AML-193 (cell line): ENCODE measurements at places on chromosomes 13 and 19.

- DNase-seq: no peak
These were observed 130.7 kb upstream of the PEG3 start for GRCh38 chr19:56971230-56971629.

GRCh38 chr13:19062019-19062646 lies 119.5 kb downstream of the TUBA3C start:
- DNase-seq: no peak

- no peak for DNase-seq
These were observed 13.5 kb downstream of the NDUFA11 start for GRCh38 chr19:5890099-5890498.

GRCh38 chr19:39403331-39404312 lies 3.0 kb upstream of the ZFP36 start:
- peak; percentile 83 for DNase-seq

DNA sequence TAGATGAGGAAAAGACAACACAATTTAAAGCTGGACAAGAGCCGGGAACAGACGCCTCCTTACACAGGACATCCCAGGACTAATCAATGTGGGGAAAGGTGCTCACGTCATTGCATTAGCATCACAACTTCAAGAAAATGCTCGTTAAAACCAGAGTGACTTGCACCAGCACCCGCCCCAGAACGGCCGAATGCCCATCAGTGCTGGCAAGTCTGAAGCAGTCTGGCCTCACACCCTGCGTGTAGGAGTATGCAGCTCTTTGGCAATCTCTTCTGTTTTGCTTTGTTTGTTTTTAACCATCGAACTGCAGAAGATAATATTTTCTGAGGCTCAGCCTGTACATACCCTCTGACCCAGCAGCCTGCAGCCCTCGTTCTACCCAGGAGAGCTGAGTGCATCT lies 44.8 kb upstream of the LDLR start:
- no peak for DNase-seq

DNA sequence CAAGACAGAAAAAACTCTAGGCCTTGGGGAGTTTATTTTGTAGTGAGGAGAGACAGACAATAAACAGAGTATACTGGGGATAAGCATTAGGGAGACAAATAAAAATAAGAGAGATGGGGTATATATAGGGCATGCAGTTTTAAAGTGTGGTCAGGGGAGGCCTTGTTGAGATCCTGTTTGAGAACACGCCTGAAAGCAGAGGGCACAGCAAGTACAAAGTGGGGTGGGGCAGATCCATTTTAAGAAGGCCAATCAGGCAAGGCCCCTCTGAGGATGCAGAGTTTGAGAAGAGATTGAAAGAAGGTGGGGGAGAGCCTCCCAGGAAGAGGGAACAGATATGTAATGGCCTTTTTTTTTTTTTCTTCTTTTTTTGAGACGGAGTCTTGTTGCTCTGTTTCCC lies 2.1 kb downstream of the PPP2R1A start:
- no peak for DNase-seq

- DNase-seq: peak; percentile 100
These were observed at the start of gene MRPL34 for GRCh38 chr19:17305517-17306284. Gene MRPL34 (plus strand): TSS chr19:17305872. CDS start chr19:17305893, 21 bp downstream.

DNA sequence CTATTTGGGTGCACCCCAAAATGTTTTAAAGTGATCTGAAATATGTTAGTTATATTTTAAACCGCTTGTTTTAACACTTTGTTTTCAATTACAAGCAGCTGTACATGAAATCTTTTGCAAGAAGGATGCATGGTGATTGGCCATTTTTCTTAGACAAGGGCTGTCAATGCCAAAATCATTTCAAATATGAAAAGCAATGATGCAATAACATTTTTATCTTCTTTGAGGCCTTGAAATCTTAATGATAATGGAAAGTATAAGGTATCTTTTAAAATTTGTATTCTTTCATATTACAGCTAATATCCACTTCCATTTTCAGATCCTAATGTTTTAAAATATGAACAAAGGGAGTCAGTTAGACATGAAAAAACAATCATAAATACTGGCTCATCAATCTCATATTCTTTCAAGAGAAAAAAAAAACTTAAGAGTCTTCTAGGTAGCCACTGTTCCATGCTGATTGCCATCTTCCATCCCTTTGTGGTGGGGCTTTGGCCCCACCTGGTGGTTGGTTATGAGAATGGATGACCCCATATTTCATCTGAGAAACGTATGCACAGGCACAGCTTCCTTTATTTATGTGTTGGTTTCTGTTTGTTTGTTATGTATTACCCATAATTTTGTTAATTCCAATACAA lies 330.3 kb upstream of the MIR17HG start:
- DNase-seq: peak; percentile 56

- DNase-seq: no peak
These were observed 18.2 kb upstream of the AKAP8 start for GRCh38 chr19:15397782-15398181.

DNA sequence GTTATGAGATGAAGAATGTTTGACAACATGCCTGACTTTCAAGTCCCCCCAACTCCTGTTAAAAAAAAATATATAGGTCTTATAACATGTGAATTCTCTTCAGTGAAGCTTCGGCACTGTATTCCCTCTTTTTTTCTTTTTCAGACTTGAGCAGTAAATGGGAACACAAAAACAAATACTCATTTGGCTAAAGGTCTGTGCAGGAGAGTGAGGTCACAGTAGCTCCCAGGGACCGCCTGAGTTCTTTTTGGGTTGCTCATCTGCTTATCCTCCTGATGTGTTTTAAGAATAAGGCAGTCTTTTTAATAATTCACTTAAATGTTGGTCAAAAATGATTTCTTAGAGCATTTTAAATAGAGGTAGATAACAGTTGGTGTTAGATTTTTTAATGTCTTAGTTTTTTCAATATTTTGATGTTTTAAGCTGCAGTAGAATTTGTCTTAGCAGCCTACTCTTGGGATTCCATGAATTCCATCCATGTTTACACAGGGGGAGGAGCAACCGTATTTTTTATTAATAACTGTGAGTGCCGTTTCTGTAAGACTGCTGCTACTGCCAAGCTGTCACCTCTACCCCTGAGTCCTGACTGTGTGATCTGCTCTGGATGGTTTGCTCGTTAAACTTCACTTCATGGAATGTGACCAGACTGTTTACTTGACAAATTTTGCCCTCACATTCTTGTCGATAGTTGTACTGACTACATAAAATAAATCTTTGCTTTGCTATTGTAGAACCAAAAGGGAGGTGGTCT lies 14.9 kb downstream of the HNRNPM start:
- DNase-seq: no peak

- DNase-seq: no peak
These were observed 1390.6 kb downstream of the UQCRFS1 start for GRCh38 chr19:27822336-27822735.

- peak; percentile 95 for DNase-seq
These were observed 89.9 kb upstream of the MAB21L1 start for GRCh38 chr13:35566340-35566739.

- DNase-seq: no peak
These were observed 13.1 kb downstream of the INSR start for GRCh38 chr19:7280940-7281666.

DNA sequence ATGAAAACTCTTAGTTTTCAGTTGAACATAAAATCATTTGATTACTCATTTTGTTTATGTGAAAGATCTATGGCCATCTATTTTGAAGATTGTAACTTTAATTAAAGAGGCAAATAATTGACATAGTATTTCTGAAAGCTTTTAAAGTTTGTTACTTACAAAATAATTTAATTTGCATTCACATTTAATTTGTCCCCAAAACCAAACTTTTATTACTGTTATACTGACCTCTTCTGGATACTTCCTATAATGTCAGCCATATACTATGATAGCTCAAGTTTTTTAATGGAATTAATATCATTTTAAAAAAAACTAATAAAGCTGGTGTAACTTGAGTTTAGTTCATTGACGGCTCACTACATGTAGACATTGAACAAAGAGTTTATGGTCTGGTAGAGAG lies 4.9 kb upstream of the SGCG start:
- DNase-seq: peak; percentile 7

- DNase-seq: no peak
These were observed 15.9 kb upstream of the RNF17 start for GRCh38 chr13:24748061-24748400.

DNA sequence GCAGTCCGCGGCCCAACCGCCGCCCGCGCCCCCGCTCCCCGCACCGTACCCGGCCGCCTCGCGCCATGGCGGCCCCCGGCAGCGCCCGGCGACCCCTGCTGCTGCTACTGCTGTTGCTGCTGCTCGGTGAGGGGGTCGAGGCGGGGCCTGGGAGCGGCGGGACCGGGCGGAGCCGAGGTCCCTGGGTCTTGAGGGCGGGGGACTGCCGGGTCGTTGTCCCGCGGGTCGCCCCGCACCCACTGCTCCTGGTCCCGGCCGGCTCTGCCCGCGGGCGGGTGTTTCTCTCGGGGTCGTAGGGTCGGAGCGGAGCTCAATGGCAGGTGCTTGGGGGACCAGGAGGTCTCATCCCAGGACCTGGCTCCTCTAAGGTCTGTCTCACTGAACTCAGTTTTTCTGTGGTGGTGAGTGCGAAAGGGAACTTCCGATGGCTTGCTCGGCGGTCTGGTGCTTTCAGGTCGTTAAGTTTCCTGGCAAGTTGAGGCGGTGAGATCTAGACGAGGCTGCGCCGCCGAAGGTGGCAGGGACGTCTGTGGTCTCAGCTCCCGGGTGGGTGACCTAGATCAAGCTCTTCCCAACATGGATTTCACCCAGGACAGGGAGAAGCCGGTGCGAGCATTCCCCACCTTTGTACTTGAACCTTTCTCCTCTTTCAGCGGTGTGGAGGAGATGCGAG lies 467 bp downstream of the LAMP1 start:
- DNase-seq: peak; percentile 50

GRCh38 chr13:29810145-29810742 lies 40.2 kb downstream of the UBL3 start:
- DNase-seq: no peak

- DNase-seq: peak; percentile 45
These were observed 726 bp upstream of the UFM1 start for GRCh38 chr13:38348861-38349389.

DNA sequence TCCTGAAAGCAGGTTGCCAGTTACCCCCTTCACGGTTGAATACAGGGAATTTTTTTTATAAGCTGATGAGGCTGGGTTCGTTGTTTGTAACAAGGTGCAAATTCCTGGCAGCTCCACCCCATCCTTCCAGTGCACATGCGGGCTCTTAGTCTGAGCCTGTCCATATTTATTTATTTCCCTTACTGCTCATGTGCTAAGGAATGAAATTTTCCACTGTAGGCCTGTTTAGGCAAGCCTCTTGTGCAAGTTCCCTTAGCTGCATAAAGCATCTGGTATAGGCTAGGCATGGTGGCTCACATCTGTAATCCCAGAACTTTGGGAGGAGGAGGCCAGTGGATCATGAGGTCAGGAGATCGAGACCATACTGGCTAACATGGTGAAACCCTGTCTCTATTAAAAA lies 560.9 kb upstream of the PCDH9 start:
- DNase-seq: no peak

DNA sequence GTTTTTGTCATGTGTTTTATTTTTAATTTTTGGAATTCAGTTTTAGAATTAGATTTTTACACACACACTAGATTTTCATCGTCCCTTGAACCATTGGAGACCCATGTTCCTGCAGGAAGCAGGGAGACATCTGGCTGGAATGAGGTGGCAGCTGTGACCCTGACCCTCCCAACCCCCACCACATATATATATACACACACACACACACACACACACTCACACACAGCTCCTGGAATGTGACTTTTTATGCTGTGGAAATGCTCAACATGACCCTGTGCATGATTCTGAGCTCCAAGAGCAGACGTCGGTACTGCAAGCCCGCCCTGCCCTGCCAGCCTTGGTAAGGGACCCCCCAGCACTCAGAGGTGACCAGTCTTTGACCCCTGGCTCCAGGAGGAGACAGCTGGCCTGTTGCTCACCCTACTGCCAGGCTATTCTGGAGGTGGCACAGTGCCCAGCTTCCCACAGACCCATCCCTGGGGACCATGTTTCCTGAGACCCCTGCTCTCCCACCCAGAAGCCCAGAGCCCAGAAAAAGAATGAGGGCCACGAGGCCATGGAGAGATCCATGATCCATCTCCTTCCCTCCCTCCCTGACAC lies 103.2 kb upstream of the VSTM2B start:
- no peak for DNase-seq

DNA sequence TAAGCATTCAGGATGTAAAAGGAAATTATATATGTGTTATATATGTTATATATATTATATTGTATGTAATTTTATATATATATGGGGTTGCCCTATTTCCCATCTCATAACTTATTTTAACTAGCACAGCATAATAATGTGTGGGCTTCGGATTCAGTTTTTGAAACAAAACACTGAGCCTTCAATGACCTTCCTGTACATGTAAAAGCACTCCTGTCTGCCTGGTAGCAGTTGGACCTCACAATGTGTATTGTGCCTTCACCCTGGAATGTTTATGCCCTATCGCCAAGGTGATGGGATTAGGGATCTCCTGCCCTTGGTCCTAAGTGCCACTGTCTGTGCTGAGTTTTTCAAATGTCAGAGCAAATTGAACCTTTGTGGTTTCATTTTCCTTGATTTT lies 968.8 kb downstream of the TUBA3C start:
- DNase-seq: no peak

- no peak for DNase-seq
These were observed at the start of gene NPHS1 for GRCh38 chr19:35852029-35852780. Gene NPHS1 (minus strand): TSS chr19:35852504. CDS start chr19:35851837, 667 bp downstream.

- DNase-seq: peak; percentile 54
These were observed at the start of gene ZNF382 for GRCh38 chr19:36605101-36605876. Gene ZNF382 (plus strand): TSS chr19:36605313. CDS start chr19:36609915, 4,602 bp downstream.

GRCh38 chr19:23770672-23771250 lies 12.1 kb upstream of the ZNF681 start:
- no peak for DNase-seq

DNA sequence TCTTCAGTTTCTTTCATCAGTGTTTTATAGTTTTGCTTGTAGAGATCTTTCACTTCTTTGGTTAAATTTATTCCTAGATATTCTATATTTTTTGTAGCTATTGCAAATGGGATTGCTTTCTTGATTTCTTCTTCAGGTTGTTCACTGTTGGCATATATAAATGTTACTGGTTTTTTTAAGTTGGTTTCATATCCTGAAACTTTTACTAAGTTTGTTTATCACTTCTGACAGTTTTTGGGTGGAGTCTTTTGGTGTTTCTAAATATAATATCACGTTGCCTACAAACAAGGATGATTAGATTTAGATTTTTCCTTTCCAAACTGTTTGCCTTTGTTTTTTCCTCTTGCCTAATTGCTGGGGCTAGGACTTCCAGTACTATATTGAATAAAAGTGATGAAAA lies 109.7 kb downstream of the PAN3 start:
- DNase-seq: no peak

DNA sequence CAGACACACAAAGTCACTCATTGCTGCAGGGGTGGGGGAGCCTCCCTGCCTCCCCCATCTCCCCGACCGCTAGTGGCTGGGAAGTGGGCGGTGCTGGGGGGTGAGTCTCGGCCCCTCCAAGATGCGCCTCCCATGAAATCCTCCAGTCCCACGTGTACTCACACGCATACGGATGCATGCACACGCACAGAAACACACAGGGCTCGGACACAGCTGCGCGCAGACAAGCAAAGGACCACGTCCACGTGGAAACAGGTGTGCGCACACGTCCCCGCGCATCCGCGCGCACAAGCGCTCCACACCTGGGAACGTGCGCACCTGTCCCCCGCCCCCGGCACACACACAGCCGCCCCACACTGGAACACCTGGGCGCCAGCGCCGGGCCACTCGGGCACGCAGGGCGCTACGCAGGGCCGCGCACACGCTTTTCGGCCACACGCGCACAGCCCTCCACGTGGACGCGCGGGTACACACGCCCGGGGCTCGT lies 687 bp downstream of the MATK start:
- no peak for DNase-seq

- no peak for DNase-seq
These were observed 95.5 kb upstream of the SERP2 start for GRCh38 chr13:44278166-44278565.

GRCh38 chr19:45972081-45972946 lies 1.4 kb downstream of the NOVA2 start:
- peak; percentile 23 for DNase-seq
